ENCODE measurements at places on chromosomes 16 and 17.

DNA sequence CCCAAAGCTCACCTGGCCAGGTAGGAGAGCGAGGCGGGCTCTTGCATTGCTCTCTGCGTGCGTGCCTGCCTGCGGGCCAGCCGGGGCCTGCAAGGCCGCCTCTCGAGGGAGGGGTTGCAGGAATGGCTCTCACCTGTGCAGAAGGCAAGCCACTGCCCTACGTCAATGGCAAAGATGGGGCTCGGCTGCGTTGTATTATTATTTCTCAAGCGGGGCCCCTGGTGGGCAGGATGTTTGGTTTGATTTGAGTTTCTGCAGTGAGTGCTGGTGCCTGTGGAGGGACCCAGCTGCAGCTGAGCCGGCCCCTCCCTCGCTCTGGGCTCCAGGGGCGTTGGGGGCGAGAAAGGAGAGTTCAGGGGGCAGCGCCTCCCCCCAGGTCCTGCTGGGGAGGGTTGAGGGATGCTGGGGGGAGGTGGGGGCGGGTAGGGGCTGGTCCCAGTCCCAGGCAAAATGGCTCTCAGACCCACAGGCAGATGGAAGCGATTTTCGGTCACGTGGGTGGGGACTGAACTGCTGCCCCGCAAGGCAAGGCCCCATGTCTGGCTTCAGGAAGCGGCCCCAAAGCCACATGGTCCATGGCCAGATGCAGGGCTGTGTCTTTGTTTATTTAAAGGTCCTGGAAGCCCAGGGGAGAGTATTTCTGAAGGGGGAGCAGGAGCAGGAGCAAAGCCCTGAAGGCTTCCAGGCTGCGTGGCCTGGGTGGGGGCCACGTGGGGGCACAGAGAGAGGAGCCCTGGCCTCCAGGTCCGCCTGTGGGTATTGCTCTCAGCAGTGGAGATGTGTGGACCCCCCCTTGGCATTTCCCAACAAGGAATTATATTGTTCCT lies 338.8 kb downstream of the SEC14L1 start:
- no peak for DNase-seq

DNA sequence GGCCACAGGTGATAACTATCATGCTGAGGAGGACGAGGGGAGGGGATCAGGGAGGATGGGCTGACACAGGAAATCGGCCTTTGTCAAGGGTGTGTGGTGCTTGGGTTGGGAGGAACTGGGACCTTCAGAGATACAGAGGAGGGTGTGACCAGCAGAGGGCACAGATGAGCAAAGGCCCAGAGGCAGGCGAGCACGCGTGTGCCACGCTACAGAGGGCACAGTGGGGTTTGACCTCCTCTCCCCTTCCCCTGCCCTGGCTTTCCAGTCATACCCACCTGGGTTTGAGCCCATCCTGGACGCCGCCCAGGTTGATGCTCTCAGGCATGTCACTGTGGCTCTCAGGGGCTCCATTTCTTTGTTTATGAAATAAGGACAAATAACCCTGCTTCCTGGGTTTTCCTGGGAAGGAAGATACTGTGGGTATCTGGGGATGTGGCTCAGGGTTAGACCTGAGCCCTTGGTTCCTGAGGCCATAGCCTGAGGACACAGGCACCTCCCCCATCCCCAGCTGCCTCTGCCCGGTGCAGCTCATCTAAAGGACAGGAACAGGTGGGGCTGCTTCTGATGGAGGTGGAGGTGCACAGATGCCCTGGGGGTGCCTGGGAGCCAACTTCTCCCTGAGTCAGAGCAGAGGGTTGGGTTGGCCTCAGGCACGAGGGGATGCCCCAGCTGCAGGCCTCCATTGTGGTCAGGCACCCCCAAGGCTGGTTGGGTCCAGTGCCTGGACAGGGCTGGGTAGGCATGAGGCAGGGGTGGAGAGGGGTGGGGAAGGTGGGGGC lies 51.8 kb downstream of the BEAN1 start:
- DNase-seq: peak; percentile 43

DNA sequence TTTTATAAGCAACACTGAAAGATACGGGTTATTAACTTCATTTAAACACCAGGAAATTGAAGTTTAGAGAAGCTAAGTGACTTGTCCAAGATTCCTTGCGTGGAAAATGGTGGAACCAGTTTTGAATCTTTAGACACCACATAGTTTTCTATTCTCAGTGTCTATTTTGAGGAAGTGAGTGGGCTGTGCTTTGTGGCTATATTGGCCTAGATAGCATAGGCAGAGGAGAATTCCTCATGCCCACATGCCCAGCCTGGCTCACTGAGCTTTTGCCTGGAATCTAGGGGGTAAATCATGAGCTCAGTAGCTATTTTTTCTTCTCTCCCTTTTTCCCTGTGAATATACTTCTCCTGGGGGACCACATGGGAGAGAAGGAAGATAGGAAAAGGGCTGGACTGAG lies 431.3 kb downstream of the HS3ST3B1 start:
- no peak for DNase-seq

- DNase-seq: no peak
These were observed 100.7 kb downstream of the SALL1 start for GRCh38 chr16:51050377-51050706.

- DNase-seq: no peak
These were observed 420.2 kb upstream of the GOT2 start for GRCh38 chr16:59154295-59154694.

GRCh38 chr16:56956076-56956475 lies 5.7 kb upstream of the CETP start:
- no peak for DNase-seq

Data from NCI-H1694 (cell line).